Left ventricle myocardium superior (tissue), 1 donor: ENCODE measurements at places on chromosomes 16 and 17. TPM values are rescaled to one million over a fixed set of nuclear protein-coding genes. Genes with fewer than 3 reads are reported as not detected.

The SLFN14 gene
- total RNA-seq, result not detected

The CES4A gene
- total RNA-seq, result 6.7 TPM

The EPOP gene
- 0.57 TPM for total RNA-seq

The KRTAP4-8 gene
- total RNA-seq, result not detected

The GUCY2D gene
- total RNA-seq, result not detected

The SLC5A10 gene
- total RNA-seq, result not detected

The SCARF1 gene
- 13.1 TPM for total RNA-seq

The CCL23 gene
- not detected for total RNA-seq

The RASL10B gene
- 23.8 TPM for total RNA-seq

The PYDC1 gene
- not detected for total RNA-seq

The MKS1 gene
- 10.1 TPM for total RNA-seq

The ABCC12 gene
- not detected for total RNA-seq

The PLEKHG4 gene
- 1.5 TPM for total RNA-seq

The MMP2 gene
- total RNA-seq, result 88.7 TPM

The ZNF232 gene
- 2.6 TPM for total RNA-seq

The CCL17 gene
- not detected for total RNA-seq

The ZNF597 gene
- total RNA-seq, result 2.0 TPM

The HSD11B2 gene
- total RNA-seq, result 0.89 TPM
